ENCODE measurements at places on chromosomes 1 and 21. TPM values are rescaled to one million over a fixed set of nuclear protein-coding genes. Genes with fewer than 3 reads are reported as not detected.
A peak's percentile ranks its signal among the peaks of the same experiment; 100 is the strongest.

DNA sequence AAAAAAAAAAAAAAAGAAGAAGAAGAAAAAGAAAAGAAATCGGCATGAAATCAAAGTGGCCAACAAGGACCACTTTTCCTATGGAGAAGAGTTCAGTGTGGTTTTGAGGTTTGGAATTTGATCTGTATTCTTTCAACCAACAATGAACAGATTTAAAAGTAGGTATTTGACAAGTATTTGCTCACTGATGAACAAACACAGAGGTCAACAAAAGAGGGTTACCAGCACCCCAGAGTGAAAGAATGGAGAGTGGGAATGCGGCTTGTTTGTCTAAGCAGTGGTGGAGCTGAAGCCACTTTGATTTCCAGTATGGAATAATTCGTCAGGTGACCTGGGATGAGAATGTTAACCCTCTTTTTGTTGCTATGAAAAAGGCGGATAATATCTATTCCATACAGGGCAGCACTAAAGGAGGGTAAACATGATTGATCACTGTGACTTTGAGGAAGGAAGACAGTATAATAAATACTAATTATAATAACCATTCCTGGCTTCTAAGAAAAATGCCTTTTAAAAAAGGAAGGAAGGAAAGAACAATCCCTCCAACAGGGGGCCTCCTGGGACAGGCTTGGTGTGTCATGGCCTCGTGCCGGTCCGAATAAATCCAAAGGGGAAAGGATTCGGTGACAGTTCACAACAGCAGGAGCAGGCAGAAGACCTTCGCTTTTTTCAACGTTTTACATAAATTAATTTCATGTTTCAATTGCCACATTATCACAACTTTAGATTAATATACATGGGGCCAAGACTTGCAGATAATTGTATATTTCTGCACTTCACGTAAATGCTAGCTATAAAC, 37.2 kb upstream of the SIM2 start:
- peak; percentile 46 for DNase-seq

- no peak for DNase-seq
Measured at GRCh38 chr1:201533836-201534235, 5.1 kb upstream of the NAV1 start.

DNA sequence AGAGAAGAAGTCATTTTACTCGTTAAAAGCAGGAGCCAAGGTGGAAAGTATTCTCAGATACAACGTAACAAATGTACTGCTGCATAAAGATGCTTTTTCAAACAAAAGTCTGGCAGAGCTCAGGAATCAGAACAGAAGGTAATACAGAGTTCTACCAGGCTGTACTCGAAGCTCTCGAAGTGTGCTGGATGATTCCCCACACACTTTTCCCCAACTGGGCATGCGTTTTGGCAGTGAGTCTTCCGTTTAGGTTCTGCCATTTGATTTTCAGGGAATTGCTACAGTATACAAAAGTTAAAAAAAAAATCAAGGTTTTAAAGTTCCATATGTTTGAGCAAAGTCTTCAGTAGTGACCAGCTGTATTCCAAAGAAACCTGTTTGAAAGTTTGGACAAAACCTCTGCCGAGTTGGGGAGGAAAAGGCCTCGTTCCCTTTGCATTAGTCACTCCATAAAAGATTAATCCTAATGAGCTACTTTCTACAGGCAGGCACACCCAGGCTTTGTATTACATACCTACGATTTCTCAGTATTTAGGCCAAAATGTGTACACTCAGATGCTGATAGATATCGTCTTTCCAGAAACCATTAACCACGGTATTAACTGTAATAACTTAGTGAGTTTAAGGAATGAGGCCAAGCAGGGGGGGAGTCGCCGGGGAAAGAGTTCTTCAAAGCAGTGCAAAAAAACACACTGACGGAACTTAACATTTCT, 477.1 kb downstream of the LMO4 start:
- DNase-seq, result no peak

DNA sequence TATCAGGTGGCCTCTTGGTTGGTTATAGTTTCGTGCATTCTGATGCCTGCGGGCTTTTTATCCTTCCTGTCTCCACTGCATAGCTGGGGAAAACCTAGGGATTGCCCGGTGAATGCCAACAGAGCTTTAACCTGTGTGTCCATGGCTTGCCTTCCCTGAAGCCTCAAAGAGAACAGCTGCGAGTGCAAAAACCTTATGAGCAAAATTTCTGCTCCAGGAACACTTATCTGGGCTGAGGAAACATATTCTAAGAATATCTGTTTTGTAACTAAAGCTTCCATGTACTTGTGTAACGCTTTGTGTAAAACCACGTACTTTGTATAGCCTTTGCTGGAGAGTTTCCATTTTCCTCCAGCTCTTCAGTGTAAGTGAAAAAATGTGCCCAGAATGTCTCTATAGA, 7.2 kb downstream of the CNST start:
- DNase-seq, result no peak

GRCh38 chr1:3501856-3502640, 47.6 kb downstream of the ARHGEF16 start:
- DNase-seq, result no peak

DNA sequence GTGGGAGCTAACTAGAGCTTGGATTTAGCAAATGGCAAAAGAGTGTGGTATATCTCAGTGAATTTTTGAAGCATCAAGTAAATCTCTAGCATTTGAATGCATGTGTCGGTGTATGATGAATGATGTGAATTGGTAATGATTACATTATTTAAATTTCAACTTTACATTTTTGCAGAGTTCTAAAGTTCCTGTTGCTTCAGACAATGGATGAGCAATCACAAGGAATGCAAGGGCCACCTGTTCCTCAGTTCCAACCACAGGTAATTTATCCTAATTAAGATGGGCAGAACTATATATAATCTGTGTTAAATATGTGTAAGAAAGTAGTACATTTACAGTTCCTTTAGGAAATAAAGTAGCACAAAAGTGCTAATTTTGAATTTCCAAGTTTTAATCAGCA, 75.6 kb downstream of the NEK7 start:
- no peak for DNase-seq

GRCh38 chr1:6484826-6485167, 6.7 kb downstream of the PLEKHG5 start:
- no peak for DNase-seq

- DNase-seq, result peak; percentile 60
Measured at GRCh38 chr1:232952514-232953499, 2.4 kb downstream of the NTPCR start.

GRCh38 chr1:13675151-13675651, 24.8 kb upstream of the PRDM2 start:
- no peak for DNase-seq

DNA sequence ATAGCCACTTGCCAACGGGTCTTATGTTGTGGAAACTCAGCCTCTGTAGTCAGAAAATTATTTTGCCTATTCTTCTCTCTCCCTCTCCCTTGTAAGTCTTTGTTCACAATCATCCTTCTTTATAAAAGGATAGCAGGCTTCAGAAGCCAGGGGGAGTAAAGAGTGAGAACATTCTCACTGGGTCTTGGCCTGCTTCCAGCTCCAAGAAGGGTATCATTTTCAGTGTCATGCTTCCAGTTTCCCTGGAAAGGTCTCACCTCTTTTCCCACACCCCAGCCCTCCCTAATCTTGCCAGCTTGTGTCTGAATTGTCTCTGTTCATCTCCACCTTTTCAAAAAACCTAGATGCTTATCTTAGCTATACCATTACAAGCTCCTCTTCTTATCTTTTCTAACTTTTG, 346.2 kb upstream of the LRRC7 start:
- DNase-seq, result no peak

DNA sequence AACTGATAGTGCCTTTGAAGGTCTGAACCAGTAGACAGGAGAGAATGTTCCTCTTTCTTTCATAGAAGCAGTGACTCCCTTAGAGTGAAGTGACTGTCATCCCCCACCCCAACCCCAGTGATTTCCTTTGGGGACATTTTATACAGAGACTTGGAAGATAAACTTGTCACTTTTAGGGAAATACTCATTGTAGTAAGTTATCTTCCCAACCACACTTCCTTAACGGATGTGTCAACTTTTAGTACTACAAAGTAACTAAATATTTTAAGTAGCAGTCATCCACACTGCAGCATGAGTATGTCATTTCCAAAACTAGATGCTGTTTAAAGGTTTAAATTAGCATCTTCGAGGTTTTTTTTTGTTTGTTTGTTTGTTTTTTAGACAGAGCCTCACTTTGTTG, 13.7 kb downstream of the LRRC8B start:
- DNase-seq, result no peak

- no peak for DNase-seq
Measured at GRCh38 chr1:186286615-186287315, 88.3 kb downstream of the TPR start.

DNA sequence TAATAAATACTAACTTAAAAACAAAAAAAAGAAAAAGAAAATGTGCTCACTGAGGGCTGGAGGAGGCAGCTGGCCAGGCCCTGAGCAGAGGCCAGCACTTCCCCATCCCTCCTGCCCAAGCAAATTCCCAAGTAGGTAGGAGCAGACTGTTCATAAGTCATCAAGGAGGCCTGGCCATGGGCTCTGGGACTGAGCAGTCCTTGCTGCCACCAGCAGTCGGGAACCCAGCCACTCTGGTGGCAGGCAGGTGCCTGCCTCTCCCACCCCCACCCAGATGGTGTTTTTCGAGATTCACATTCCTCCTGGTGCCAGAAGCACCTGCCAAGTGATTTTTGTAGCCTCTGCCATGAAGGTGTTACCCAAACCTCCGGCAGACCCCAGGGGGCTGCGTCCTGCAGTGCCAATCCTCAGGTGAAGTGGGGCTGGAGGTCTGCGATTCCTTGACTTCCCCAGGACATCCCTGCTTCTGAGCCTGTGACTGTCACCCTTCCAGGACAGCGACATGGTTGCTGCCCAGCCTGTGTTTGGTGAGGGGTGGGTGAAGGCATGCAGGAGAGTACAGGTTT, 204.2 kb upstream of the TMEM51 start:
- DNase-seq, result no peak

GRCh38 chr1:117676615-117677130, 70.8 kb downstream of the TENT5C start:
- no peak for DNase-seq

DNA sequence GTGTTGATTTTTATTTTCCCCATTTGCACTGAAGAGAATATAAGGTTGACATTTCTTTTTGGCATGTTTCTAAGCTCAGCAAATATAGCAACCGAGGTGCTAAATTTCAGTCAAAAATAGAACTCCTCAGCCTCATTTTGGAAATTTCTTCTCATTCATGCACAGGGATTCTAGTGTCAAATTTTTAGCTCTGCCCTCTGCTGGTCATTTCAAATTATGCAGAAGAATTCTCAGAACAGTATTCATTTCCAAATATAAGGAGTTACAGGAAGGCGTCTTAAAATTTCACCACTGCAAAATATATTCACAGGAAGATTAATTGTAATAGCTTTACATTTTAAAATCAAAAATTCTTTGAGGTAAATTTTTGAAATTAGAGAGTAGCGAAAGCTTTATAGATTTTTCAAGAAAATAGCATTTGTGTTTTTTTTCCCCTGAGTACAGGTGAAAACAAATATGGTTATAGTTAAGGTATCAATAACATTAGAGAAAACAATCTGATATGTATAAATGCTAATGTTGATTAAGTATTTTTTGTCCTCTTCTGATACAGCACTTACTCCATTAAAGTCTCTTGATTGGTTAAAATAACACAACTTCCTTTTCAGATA, 57.9 kb downstream of the FMN2 start:
- DNase-seq, result no peak

The OR2L2 gene
- total RNA-seq, result not detected

The TMEM81 gene
- total RNA-seq, result 2.0 TPM

The REN gene
- total RNA-seq, result 0.59 TPM

The OLIG2 gene
- not detected for total RNA-seq

The SPAG17 gene
- not detected for total RNA-seq

The NKAIN1 gene
- 0.09 TPM for total RNA-seq

The RBM11 gene
- 1.4 TPM for total RNA-seq

The C1QC gene
- total RNA-seq, result 147 TPM

The GDAP2 gene
- 31.0 TPM for total RNA-seq
